ENCODE measurements at places on chromosomes 5 and 9. TPM values are rescaled to one million over a fixed set of nuclear protein-coding genes. Genes with fewer than 3 reads are reported as not detected.

OTULINL gene
- total RNA-seq, result 11.4 TPM

DNA sequence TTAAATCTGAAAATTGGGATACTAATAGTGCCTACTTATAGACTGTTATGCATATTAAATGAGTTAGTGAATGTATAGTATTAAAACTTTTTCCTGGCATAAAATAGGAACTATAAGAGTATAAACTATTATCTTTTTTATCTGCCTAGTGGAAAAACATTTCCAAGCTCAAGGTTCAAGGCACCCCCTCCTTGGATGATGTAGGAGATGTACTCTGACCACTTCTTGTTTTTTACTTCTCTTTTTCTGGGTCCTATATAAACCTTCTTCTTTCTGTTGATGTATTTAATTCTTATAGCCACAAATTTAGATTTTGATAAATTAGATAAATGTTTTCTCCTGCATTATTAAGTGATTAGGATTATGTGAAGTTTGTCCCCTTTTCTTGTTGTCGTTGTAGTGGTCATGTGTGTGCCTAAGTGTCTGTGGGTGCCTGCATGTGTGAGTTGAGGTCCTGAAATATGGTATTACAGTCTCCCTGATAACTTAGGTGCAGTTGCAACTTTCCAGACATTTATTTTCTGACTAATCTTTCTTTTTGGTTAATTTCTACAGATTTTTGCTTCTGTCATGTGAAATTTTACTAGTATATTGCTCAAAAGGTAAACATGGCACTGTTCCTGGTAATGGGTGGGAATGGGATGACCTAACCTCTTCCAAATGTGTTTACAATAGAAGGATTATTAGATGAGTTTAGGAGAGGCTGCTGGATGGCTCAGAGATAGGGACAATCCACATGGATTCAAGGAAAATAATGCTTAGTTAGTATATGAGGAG is 160.8 kb upstream of the CDKN2B start:
- peaks cover 2% of the 10 kb centered on the region for H3K27me3 ChIP-seq
- no peak overlapping the region for H3K27ac ChIP-seq
- DNase-seq, result no peak
- peaks cover 4% of the 10 kb centered on the region for H3K4me1 ChIP-seq
- no peak overlapping the region for H3K4me3 ChIP-seq
- no peaks in the 10 kb centered on the region for H3K36me3 ChIP-seq

- no peaks in the 10 kb centered on the region for H3K4me1 ChIP-seq
- H3K36me3 ChIP-seq, result no peaks in the 10 kb centered on the region
Measured at GRCh38 chr5:160330212-160330611, 17.8 kb upstream of the CCNJL start.

DNA sequence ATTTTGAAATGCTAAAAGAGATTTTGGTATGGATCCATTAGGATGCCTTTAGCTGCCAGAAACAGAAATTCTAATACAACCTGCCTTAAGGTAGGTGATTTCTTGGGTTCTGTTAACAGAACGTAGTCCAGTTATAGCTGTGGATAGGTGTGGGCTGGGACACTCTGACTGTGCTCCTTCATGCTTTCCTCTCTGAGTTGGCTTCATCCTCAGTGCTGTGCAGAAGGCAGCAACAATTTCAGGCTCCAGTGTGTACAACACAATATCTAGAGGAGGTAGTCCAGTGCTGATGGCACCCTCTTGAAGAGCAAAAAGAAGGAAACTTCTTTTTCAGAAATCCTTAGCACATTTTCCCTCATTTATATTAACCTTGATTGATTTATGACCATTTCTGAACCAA is 34.4 kb downstream of the NNT start:
- no peak overlapping the region for H3K4me3 ChIP-seq
- DNase-seq, result no peak
- no peaks in the 10 kb centered on the region for H3K4me1 ChIP-seq
- no peaks in the 10 kb centered on the region for H3K27me3 ChIP-seq
